ENCODE measurements at places on chromosomes 13 and 19. TPM values are rescaled to one million over a fixed set of nuclear protein-coding genes. Genes with fewer than 3 reads are reported as not detected.

Gene CBLC
- not detected for total RNA-seq

Gene HCST
- 0.45 TPM for total RNA-seq

Gene CEACAM6
- 18.6 TPM for total RNA-seq

Gene LIM2
- total RNA-seq: not detected

Gene IGFLR1
- total RNA-seq: 12.9 TPM

Gene IL12RB1
- not detected for total RNA-seq

Gene ZNF728
- total RNA-seq: not detected

Gene NPAS1
- 6.8 TPM for total RNA-seq

Gene LRRC25
- total RNA-seq: not detected

Gene UQCRFS1
- total RNA-seq: 127 TPM

Gene PNMA8A
- total RNA-seq: 11.6 TPM

Gene ZNF556
- 0.02 TPM for total RNA-seq

Gene PDX1
- total RNA-seq: not detected

Gene MUC16
- 0.06 TPM for total RNA-seq

Gene NUP58
- 16.4 TPM for total RNA-seq

Gene FBXO27
- total RNA-seq: 3.8 TPM

Gene TMEM255B
- total RNA-seq: 0.93 TPM

Gene ITM2B
- 125 TPM for total RNA-seq

Gene CYP2F1
- total RNA-seq: not detected

Gene ZNF230
- 2.2 TPM for total RNA-seq

Gene PLPP2
- 109 TPM for total RNA-seq

Gene TNNT1
- 131 TPM for total RNA-seq

Gene LAIR2
- not detected for total RNA-seq

Gene OR7G1
- not detected for total RNA-seq

Gene CPAMD8
- 0.09 TPM for total RNA-seq

Gene FPR2
- not detected for total RNA-seq

Gene TTC9B
- total RNA-seq: 0.61 TPM

Gene ELSPBP1
- not detected for total RNA-seq

Gene LILRB1
- total RNA-seq: not detected

Measured in A549 treated with Hydrocortisone at 1 μM for 4 hours (cell line).